Stimulated activated CD8-positive, alpha-beta memory T cell treated with anti-CD3 and anti-CD28 coated beads, Interleukin-4, amount 100 ng/mL, for 4 hours (primary cell): ENCODE measurements at places on chromosomes 7 and 10.

GRCh38 chr10:114142018-114142417, 32.0 kb downstream of the CCDC186 start:
- no peak for DNase-seq

DNA sequence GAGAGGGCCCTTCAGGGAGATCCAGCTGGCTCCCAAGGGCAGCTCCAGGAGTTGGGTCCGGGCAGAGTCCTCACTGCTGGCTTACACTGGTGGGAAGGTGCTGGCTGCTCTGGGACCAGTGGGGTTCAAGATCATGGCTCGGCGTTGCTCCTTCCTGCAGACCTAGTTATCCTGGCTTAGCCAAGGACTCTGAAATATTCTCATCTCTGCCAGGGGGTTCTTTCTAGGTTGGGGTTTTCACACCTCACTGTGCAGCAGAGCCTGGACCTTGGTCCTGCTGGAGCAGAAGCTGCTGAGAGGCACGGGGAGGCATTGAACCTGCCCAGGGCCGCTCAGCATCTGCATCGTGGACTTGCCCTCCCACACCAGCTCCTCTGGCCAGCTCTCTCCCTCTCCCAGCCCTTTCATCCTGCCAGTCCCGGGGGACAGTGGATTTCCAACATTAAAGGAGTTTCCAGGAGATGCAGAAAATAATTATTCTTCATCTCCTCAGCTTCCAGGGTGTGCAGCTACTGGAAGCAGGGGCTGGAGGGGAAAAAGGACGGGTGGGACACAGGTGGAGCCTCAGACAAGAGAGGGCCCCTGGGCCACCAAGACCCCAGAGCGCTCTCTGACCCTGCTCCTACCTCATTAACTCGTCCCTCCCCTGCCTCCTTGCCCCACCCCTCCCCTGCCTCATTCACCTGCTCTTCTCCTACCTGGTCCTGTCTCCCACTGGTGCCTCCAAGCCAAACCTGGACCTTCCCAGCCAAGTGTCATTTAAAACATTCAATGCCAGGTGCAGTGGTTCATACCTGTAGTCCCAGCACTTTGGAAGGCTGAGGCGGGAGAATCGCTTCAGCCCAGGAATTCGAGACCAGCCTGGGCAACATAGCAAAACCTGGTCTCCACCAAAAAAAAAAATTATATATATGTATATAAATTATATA, 42.5 kb downstream of the JAKMIP3 start:
- DNase-seq, result no peak

GRCh38 chr10:7152982-7153381, 257.9 kb downstream of the SFMBT2 start:
- no peak for DNase-seq

- DNase-seq, result no peak
These were observed 938.0 kb downstream of the SORCS3 start for GRCh38 chr10:105579112-105579511.

- DNase-seq, result no peak
These were observed 329.8 kb upstream of the SEMA3D start for GRCh38 chr7:85516675-85517074.

DNA sequence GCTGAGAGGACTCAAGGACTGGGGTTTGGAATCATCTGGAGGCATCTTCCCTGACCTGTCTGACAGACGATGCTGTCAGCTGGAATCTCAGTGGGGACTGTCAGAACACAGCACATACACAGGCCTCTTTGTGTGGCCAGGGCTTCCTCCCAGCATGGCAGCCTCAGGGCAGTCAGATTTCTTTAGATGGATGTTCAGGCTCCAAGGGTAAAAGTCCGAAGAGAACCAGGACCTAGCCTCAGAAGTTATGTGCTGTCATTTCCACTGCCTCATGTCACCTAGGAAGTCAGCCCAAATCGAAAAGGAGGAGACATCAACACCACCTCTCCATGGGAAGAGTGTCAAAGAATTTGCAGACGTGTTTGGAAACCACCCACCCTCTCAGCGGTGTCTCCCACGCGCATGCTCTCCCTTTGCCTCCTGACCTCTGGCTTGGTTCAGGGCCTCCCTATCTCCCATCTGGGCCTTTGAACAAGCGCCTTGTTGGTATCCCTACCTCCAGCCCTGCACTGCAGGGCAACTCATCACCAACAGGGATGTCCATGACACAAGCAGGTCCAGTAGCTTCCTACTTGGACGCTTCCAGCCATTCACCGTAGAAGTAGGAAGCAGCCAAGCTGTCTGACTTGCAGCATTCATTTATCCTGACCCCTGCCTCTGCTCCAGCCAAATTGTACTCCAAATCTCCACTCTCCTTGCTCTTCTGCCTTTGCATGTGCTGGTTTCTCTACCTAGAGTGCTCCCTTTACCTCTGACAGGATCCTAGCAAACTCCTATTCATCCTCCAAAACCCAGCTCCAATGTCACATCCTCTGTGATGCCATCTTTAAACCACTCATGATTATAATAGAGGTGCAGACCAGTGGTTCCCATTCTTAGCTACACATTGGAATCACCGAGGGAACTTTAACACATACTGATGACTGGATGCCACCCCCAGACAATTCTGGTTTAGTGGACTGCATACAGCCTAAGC, 121.6 kb downstream of the OAT start:
- no peak for DNase-seq
